Lower lobe of right lung (tissue), 2 donors: ENCODE measurements at places on chromosomes 11 and 22. TPM values are rescaled to one million over a fixed set of nuclear protein-coding genes. Genes with fewer than 3 reads are reported as not detected.
A peak's percentile ranks its signal among the peaks of the same experiment; 100 is the strongest.

DNA sequence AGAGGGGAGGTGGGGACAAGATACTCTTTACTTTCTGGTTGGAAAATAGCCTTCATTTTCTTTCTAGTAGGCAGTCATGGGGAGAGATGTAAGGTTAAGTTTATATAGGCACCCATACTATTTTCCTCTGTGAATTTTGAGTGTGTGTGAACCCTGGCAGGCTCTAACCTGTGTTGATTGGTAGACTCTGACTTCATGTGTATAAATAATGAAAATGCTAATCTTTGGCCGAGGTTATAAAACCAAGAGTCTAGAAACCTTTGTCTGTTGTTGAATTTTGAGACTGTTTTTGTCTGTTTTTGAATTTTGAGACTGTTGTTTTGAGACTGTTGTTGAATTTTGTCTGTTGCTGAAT is 14.0 kb downstream of the TRIM44 start:
- H3K36me3 ChIP-seq: no peaks in the 10 kb centered on the region
- H3K4me3 ChIP-seq: no peak overlapping the region
- peaks cover 20% of the 10 kb centered on the region for H3K4me1 ChIP-seq
- no peak overlapping the region for H3K27ac ChIP-seq
- H3K27me3 ChIP-seq: no peaks in the 10 kb centered on the region

- no peaks in the 10 kb centered on the region for H3K27me3 ChIP-seq
- H3K4me3 ChIP-seq: no peak overlapping the region
- no peaks in the 10 kb centered on the region for H3K36me3 ChIP-seq
- no peaks in the 10 kb centered on the region for H3K4me1 ChIP-seq
- DNase-seq: no peak
These were observed 47.2 kb downstream of the KCNQ1OT1 start for GRCh38 chr11:2652333-2653197.

GRCh38 chr11:43992834-43993637 is 50.6 kb downstream of the C11orf96 start:
- H3K36me3 ChIP-seq: no peaks in the 10 kb centered on the region
- H3K27me3 ChIP-seq: no peaks in the 10 kb centered on the region
- DNase-seq: no peak
- no peak overlapping the region for H3K4me3 ChIP-seq
- H3K27ac ChIP-seq: peak overlapping the region; percentile 80

VPREB1 gene
- not detected for total RNA-seq

DNA sequence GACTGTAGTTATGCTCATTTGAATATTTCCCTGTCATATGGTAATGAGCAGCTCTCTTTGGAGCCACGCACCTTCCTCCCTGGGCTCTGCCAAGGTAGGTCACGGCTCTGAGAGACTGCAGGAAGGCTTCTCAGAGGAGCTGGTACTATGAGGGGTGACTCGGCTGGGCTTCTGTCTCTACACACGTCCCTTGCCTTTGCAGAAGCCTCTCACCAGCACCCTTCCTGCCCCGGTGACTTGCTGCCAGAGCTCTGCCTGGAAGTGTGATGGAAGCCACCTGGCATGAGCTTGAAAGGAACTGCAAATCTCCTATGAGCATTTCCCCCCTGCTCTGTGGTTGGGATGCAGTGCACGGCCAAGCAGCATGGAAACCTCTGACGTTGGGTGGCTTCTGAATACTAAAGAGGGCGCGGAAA is 74.2 kb downstream of the KIRREL3 start:
- H3K36me3 ChIP-seq: no peaks in the 10 kb centered on the region
- no peak overlapping the region for H3K4me3 ChIP-seq
- peaks cover 7% of the 10 kb centered on the region for H3K4me1 ChIP-seq
- DNase-seq: no peak
- no peak overlapping the region for H3K27ac ChIP-seq

DNA sequence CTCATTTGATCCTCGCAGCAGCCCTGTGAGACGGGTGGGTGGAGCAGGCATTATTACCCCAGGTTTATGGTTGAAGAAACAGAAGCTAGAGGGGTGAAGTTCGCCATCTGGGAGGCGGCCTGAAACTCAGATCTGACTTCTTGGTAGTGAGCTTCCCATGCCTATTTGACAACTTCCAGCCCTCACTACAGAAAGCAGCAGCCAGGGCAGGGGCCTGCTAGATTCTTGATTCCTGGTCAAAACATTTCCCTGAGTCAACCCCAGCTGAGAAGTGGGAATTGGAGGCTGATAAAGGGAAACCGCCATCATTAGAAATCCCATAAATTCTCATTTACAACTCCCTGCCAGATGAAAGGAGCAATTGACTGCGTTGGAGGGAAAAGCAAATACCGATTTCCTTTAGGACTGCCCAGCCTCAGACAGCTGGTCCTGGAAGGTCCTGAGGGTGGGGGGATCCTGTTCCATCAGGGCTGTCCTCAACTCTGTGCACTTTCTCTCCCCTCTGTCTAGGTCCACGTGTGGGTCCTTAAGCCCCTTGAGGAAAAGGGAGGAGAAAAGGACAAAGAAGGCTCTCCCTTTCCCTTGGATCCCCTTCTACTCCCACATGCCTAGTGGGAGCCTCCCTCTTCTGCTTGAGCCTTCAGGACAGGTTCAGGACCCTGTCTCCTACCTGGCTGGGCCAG is 10.2 kb upstream of the NECTIN1 start:
- DNase-seq: no peak
- no peaks in the 10 kb centered on the region for H3K36me3 ChIP-seq
- peaks cover 34% of the 10 kb centered on the region for H3K27me3 ChIP-seq
- no peak overlapping the region for H3K27ac ChIP-seq
- peaks cover 12% of the 10 kb centered on the region for H3K4me1 ChIP-seq
- H3K4me3 ChIP-seq: no peak overlapping the region

GRCh38 chr11:117562136-117562535 is 234.5 kb downstream of the CEP164 start:
- no peak overlapping the region for H3K4me3 ChIP-seq
- H3K36me3 ChIP-seq: no peaks in the 10 kb centered on the region
- no peaks in the 10 kb centered on the region for H3K4me1 ChIP-seq
- no peak for DNase-seq

DNA sequence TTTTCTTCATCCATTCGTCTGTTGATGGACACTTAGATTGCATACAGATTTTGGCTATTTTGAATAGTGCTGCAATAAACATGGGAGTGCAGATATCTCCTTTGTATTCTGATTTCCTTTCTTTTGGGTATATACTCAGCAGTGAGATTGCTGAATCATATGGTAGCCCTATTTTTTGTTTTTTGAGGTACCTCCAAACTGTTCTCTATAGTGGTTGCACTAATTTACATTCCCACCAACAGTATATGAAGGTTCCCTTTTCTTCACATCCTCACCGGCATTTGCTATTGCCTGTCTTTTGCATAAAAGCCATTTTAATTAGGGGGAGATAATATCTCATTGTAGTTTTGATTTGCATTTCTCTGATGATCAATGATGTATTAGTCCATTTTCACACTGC is 96.1 kb downstream of the PRR5L start:
- H3K4me1 ChIP-seq: peaks cover 45% of the 10 kb centered on the region
- peaks cover 16% of the 10 kb centered on the region for H3K36me3 ChIP-seq

DNA sequence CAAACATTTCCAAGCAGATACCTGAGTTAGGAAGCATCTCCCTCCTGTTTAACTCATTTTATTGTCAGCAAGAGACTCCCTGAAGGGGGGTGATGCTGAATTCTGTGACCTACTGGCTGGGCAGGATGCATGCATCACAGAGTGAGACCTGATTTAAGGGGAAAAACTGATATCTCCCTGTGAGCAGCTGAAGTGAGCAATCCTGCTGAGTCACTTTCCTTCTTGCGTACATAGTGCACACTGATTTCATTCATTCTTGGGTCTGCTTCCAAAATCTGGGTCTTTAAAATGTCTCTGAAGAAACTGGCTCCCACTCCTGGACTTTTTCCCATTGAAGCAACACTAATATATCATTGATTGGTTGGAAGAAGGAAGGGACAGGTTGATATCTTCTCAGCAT is 23.3 kb downstream of the P4HA3 start:
- DNase-seq: no peak
- no peak overlapping the region for H3K27ac ChIP-seq
- H3K4me1 ChIP-seq: no peaks in the 10 kb centered on the region
- no peaks in the 10 kb centered on the region for H3K36me3 ChIP-seq
- no peak overlapping the region for H3K4me3 ChIP-seq

- peaks cover 2% of the 10 kb centered on the region for H3K27me3 ChIP-seq
- no peak overlapping the region for H3K4me3 ChIP-seq
- H3K27ac ChIP-seq: no peak overlapping the region
- no peaks in the 10 kb centered on the region for H3K4me1 ChIP-seq
- DNase-seq: no peak
These were observed 363.0 kb downstream of the CTTN start for GRCh38 chr11:70761094-70761907.
